DMS 273 treated with DMSO at 0.1 percent for 48 hours (cell line): ENCODE measurements at places on chromosomes 4 and X.
A peak's percentile ranks its signal among the peaks of the same experiment; 100 is the strongest.

GRCh38 chr4:7663075-7663541, 228.4 kb upstream of the PSAPL1 start:
- DNase-seq = no peak

DNA sequence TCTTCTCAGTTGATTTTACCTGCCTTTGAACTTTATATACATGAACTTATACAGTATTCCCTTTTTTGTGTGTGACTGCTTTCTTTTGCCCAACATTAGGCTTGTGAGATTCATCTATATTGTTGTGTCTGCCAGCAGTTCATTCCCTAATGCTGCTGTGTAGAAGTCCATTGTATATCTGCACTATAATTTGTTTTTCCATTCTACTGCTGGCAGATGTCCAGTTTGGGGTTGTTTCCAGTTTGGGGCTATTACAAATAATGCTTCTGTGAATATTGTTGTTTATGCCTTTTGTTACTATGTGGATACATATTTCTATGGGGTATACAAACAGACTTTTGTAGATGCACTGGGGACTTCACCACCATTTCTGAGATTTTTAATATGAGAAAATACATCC, 268.4 kb downstream of the DCTD start:
- DNase-seq = no peak

- DNase-seq = no peak
Observed at GRCh38 chr4:15349531-15349935, 78.3 kb upstream of the C1QTNF7 start.

DNA sequence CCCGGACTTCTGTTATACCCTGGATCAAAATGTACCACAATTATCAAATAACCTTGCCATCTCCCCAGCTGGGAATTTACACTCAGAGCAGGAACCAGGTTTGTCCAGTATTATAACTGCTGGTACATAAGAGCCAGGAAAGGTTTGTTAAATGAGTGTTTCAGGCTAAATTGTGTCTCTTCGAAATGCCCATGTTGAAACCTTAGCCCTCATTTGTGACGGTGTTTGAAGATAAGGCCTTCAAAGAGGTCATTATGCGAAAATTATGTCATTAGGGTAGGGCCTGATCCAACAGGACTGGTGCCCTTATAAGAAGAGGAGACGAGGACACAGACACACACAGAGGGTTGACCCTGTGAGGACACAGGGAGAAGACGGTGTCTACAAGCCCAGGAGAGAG, 73.5 kb upstream of the DHRSX start:
- no peak for DNase-seq

DNA sequence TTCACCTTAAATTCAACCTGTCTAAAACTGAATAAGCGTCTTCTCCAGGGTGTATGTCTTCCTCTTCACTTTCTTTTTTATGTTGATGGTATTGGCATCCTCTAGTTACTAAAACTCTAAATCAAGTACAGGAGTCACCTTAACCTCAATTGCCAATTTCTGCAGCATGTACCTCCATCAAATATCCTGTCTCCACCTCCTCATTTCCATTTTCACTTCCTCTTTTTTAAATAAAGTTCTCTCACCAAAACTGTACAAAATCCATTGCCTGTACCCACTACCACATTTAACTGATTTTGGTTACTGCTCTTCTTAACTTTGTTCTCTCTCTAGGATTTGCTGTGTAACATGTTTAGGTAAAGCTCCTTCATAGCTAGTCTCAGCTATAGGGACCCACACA, 9.2 kb upstream of the NPFFR2 start:
- DNase-seq = no peak

DNA sequence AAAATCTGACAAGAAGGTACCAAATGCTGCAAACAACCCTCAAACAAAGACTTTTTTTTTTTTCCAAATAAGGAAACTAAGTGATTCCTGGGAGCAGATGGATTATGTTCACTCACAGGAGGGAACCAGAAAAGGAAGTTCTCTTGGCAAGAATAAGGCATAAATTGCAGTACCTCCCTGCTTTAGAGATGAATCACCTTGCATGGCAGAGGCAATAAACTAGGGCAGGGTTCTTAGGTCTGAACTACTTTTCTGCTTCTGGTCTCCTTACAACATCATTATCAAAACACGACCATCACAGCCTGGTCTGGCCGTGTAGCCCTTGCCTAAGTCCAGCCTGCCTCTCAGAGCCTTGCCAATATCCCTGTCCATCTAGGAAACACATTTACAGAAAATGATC, 6.3 kb downstream of the TMEM31 start:
- DNase-seq = no peak

DNA sequence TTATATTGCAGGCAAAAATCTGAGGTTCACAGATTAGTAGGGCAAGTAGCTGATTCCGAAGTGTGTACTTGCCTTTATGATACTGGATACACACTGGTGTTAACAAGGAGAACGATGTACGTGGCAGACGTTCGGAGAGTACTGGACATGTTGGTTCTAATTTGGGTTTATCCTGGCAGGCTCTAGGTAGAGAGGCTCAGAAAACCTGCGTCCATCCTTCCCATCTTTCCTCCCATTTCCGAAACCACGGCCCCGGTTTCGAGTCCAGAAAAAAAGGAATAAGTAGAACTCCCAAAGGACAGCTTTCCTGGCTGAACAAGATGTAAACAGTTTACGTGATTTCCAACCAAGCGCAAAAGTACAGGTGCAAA, 351 bp upstream of the SLC30A9 start:
- no peak for DNase-seq

DNA sequence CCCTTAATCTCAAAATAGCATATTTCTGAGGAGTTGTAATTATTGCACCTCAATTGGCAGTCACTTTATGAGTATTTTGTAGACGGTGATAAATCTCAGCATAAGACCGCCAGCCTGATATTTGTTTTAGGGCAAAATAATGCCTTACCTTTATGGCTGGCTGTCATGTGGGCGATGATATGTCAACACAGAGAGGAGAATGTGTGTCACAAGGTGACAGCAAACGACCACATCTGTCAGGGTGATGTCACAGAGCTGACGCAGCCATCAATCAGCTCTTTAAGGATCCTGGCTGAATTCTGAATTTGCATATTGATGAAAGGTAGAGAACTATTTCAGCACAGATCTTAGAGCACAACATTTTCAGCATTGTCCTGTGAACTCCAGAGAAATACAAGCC, 209.7 kb downstream of the CEP135 start:
- DNase-seq = no peak

DNA sequence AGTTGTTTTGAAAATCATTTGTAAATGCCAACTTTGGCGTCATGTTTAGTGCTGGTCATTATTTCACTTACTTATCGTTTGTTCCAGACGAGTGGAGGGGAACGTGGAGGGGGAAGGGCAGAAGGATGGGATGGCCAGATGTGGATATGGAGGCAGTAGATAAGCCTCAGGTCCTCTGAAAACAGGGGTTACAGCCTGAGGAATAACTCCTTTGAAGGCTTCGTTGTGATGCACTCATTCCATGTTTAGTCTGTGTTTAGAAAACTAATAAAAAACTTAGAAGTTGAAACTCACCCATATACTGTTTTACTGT, 1.1 kb downstream of the MOB1B start:
- DNase-seq = no peak

DNA sequence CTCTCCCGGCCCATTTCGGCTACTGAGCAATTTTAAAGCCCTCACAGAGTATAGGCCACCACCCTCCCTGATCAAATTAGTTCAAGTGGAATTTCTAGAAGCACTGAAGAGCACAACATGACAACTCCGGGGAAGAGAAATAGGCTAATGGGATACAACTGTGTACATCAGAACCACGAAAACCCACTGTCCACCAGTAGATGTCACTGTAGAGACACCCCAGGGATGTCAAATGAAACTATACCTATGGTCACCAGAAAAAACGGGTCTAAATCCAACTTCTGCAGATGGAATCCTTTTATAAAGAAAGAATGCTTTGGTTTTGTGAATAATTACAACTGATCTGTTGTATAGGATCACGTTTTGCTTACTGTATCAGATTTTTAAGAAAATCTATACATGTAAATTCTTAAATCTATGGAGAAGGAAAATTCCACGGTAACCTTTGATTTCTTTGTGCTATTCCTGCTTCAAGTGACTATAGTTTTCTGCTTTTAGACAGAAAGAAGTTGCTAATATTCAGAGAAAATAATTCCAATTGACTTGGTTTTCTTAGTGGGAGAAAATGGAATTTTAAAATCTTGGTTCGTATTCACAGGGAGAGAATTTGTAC, 29.5 kb upstream of the MAP3K15 start:
- peak; percentile 28 for DNase-seq

GRCh38 chr4:121150003-121150402, 14.1 kb downstream of the TNIP3 start:
- no peak for DNase-seq

DNA sequence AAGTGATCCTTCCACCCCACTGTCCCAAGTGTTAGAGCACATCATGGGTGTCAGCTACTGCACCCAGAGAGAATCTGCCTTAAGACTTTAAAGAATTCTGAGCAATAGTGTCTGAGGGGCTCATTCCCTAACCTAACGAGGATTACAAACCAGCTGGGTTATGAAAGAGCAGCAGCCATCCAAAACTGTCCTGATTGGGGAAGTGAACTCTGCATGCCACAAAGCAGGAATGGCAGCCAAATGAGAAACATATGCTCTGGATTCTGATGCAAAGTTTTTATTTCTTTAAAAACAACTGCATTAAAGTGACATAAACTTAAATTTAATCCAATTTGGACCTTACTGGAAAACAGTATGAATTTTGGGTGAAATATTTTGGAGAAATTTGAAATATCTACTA, 103.2 kb downstream of the ANXA3 start:
- DNase-seq = no peak

DNA sequence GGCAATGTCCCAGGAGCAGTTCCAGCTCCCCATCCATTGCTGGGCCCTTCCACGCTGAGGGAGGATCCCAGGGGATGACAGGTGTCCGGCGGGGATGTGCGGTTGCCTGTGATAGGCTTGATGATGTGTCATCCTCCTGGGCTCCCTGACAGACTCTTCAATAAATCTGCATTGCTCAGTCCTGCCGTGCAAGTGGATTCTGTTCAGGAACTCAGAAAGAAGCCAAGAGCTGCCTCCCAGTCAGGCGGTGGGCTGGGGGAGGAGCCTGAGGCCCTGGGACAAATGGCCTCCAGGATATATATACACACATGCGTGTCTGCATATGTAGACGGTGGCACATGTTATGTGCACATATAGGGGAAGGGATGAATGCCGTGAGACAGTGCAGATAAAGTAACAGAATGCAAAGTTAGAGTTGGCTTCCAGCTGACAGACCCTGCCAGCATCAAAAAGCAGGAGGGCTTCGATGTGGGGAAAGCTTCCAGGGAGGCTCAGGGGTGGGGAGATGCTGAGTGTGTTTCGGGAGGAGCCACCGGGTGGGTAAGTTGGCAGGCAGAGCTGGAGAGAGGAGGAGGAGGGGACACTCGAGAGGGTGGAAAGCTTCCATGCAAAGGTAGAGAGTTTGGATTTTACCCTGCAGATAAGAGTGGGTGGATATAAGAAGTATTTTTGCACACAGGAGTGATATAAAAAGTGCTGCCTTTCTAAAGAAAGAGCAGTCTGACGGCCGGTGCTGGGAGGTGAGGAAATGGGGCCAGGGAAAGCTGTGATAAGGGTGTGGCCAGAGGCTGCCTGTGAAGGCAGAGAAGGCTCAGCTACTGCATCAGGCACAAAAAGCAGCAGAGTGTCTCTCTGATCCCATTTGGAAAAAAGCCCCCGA, 28.5 kb upstream of the CRMP1 start:
- DNase-seq = no peak

GRCh38 chrX:46547857-46548256, 2.6 kb upstream of the ZNF674 start:
- DNase-seq = no peak
